ENCODE measurements at places on chromosomes 2 and 18.
A peak's percentile ranks its signal among the peaks of the same experiment; 100 is the strongest.

DNA sequence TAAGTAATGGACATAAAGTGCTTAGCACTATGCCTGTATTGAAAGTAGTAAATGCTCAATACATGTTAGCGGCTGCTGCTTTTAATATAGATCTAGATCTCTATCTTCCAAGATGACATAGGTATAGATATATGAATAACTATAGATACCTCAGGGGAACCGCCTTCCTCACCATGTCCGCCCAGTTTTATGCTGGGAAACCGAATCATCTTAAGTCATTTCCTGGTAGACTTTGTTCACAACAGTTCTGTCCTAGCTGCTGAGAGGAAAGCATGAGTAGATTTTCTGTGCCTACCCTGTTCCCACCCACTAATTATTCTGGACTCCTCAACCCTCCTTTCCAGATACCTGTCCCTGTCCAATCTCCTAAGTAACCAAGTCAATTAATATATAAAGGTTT lies 21.6 kb upstream of the ITM2C start:
- no peak for DNase-seq

DNA sequence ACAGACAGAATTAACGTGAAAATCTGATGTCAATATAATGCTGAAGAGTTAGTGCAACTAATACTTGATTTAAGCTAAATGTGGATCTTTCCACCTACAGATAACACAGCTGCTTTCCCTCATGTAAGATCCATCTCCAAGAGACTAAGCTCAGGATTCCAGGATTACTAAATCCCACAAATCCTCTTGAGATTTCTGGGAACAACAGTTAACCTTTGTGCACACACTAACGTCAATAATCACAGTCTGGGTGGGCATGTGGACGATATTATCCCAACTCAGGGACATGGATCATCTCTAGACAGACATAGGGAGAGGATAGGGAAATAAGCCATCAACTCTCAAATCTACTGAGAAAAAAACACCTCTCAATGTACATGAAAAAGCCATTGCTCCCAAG lies 432.6 kb downstream of the SATB2 start:
- peak; percentile 29 for DNase-seq

- no peak for DNase-seq
Measured at GRCh38 chr18:28124131-28125029, 52.5 kb downstream of the CDH2 start.

DNA sequence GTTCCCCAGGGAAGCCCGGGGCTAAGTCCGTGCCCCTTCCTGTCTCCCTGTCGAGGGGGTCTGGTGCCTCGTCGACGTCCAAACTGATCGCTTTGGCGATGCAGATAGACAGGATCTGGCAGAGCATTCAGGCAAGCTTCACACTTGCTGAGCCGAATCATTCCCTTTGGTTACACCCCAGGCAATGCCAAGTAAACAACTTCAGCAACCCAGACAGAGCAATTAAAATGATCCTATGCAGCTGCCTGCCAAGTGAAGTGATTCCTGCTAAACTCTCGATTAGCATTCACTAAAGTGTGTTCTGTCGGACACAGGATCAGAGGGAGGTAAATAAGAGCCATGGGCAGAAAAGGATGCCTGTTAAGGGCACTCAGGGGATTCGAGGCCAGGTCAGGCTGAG lies 108.2 kb upstream of the RAB12 start:
- no peak for DNase-seq

GRCh38 chr2:234556848-234557573 lies 60.1 kb upstream of the ARL4C start:
- DNase-seq: no peak

DNA sequence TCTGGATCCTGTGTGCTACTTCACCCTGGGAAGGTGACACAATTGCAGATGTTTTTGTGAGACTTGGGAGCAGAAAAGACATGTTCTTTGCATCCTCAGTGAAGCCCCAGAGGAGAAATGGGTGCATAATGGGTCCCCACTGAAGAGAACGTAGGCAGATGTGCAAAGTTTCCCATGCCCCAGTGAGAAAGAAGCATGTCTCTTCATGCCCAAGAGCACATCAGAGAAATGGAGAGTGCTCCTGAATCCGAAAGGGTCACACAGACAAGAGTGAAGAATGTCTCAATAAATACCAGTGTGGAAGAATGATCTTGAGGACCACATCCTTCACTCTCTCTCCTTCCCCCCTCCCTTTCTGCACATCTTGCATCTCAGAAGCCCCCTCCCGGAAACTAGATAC lies 167.7 kb downstream of the TMEM247 start:
- DNase-seq: no peak

DNA sequence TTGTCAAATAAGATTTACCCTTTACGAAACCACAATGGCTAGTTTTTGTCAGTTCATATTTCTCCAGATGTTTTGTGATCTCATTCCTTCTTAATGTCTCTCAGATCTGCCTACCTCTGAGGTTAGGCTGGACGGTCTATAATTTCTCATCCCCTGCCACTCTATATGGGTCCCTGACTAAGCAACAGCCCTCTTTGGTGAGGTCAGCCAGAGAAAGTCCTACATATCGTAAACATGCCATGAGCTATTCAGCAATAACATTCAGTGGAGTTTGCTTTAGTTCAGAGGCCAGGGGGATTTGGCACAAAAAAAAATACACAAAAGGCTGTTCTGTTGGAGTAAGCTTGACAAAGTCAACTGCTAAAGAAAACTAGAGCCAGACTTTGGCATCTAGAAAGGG lies 192.1 kb upstream of the NCKAP5 start:
- DNase-seq: no peak

DNA sequence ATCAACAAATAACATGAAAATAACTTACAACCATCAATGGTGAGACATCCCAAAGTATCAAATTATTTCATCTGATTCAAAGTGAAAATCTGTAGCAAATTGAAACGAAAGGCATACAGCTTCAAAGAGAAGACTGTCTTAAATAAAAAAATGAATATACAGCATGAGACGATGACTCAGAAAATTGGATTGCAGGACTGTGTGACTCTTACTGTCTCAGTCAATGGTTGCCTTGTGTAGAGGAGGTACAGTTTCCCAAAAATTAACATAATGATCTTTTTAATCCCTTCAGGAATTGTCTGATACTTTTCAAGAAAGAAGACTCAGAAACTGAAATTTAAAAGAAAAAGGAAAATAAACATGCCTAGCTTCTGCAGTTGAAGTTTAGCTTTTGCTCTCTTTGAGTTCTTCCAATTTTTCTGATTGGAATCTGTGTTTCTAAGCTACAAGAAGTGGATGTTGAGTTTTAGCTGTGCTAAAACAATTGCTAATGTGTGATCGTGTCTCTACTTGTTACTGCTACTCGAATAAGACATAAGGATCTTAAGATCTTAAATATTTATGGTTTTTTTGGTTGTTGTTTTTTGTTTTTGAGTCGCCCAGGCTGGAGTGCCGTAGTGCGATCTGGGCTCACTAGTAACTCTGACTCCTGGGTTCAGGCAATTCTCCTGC lies 41.1 kb upstream of the EPB41L3 start:
- no peak for DNase-seq

DNA sequence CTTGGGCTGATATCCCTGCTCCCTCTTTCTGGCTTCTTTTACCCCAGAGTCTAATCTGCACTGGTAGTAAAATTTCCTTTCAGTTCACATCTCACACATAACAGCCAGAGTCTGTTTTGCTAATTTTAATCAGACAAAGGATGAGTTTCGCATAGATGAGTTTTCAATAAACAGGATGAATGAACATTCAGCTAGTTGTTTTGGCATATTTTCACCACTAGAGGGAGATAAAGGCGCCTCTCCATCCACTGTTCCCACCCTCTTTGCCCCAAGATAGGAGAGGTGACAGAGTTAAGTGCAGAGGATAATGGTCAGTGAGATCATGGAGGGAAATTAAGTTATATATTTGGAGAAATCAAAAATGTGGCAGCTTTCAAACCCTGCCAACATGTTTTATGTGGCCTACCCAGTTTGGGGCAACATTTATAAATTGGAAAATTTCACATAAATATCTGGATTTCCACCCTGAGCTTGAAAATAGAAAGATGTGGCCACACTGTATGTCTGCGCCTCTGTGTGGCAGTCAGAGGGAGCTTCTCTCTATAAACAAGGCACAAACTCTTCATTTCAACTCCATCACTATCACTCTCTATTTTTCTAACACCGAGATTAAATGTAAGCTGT lies 48.5 kb upstream of the DTNA start:
- DNase-seq: no peak

DNA sequence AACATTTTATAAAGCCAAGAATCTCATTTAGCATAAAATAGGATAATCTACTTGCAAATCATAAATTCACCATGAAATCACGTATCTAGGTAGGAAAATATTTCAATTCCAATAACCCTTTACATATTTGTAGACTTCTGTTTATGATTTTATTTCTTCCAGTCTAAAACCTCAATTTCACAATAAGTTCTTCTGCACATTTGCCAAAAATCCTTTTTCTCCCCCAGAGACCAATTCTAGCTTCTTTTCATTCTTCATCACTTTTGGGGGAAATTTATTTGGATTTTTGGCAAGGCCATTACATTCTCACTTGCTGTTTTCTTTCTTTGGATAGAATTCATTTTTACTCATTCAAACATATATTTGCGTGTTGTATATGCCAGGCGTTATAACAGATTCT lies 86.8 kb downstream of the SPRED2 start:
- no peak for DNase-seq
